ENCODE measurements at places on chromosomes 12 and 14. TPM values are rescaled to one million over a fixed set of nuclear protein-coding genes. Genes with fewer than 3 reads are reported as not detected.

DNA sequence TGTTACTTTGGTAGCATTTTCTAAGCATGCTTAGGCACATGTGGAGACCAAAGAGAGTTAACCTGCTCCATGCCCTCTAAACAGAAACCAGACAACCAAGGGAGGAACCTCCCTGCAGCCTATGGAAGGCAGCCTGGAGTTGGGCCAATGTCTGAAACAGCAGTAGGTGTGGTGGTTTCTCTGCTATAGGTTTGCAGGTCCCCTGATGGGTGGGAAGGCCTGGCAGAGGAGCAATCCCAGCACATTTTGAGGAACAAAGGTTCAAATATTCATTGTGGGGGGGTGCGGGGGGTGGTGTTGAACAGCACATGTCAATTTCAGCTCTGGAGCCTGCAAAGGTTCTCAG lies 65.4 kb downstream of the DACT1 start:
- no peak for DNase-seq

- DNase-seq = no peak
Measured at GRCh38 chr14:90602088-90602687, 205.4 kb downstream of the CALM1 start.

DNA sequence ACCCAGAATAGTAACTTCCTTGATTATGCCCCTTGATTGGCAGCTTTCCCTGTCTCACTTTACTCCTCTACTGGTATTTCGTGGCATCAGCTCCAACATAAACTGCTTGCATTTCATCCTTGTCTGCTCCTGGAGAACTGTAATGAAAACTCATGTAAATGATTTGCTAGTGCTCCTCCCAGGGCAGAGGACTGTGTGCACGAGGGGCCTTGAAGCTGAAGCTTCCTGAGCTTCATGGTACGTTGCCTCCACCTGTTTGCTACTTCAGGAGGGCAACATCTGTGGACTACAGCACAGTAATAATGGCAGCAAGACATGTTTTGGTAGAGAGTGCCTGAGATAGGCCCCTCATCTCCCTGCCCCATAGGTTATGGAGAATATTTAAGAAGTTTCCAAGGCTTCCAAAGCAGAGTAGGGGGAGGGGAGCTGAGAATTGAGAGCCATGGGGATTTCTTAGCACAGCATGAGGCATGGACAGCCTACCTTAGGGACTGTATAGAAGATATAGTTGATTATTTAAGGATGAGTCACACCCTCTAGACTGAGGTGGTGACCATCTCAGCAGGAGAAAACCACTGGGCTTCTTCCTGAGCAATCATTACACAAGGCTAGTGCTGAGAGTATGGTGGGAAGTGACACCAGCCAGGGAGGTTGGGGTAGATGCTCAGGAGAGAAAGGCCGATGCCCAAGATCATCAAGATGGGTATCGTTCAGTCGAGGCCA lies 29.5 kb downstream of the CCDC198 start:
- DNase-seq = no peak

Gene SLCO1A2
- not detected for total RNA-seq

DNA sequence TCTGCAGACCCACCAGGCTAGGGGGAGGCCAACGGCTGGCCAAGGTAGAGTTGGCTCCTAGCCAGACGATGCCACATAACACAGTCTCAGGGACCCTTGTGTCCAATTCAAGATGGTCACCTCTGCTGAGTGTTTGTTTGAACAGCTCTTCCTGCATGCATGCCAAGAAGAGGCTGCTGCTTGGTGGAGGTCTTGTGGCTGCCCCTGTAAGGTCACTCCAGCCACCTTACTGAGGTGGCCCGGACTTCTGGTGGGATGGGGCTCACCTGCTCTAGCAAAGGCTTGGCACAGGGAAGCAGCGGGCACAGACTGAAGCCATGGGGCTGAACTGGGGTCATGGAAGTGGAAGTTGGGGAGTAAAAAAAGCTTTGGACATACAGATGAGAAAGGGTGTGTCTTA lies 210.3 kb downstream of the GLT1D1 start:
- no peak for DNase-seq

Gene PTPRO
- not detected for total RNA-seq

Gene MMAB
- total RNA-seq = 56.7 TPM

- DNase-seq = no peak
Measured at GRCh38 chr12:67592228-67593011, 56.1 kb upstream of the DYRK2 start.

GRCh38 chr12:54583726-54584125 lies 4.7 kb downstream of the PPP1R1A start:
- no peak for DNase-seq

GRCh38 chr12:57723630-57723962 lies 14.9 kb downstream of the AGAP2 start:
- no peak for DNase-seq

DNA sequence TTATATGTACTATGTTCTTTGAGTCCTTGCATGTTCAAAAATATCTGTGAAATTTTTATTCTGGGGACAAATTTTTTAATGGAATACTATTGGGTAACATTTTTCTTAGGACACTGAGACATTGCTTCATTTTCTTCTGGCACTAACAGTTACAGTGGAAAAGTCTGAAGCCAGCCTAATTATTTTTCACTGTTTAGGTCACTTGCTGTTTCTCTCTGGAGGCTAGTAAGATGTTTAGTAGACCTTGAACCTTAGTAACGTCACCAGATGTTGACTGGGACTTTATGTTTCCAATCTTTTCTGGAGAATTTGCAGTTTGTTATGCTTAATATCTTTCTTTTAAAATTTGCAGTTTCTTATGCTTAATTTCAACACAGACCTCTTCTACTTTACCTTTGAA lies 12.3 kb upstream of the EPYC start:
- no peak for DNase-seq

Gene LRFN5
- not detected for total RNA-seq

- no peak for DNase-seq
Measured at GRCh38 chr12:105575235-105575634, 244.7 kb downstream of the C12orf75 start.

DNA sequence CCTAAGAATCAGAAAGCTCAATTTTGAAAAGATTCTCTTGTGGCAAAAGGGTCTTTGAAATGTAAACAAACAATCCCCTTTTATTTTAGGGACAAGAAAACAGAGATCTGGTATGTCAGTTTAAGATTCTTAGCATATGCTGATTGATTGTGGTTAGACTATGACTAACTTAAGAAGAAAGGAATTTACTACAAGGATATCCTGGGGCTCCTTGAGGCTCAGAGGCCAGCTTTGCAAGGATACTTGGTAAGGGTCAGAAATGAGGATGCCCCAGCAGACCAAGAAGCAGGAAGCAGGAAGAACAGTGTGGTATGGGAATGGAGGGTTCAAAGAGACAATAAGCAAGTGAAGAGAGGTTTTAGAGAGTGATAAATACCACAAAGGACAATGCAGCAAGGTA lies 474.6 kb downstream of the ETNK1 start:
- DNase-seq = no peak

Gene DLGAP5
- 46.0 TPM for total RNA-seq

- DNase-seq = no peak
Measured at GRCh38 chr12:64010069-64010686, 165.7 kb downstream of the SRGAP1 start.

DNA sequence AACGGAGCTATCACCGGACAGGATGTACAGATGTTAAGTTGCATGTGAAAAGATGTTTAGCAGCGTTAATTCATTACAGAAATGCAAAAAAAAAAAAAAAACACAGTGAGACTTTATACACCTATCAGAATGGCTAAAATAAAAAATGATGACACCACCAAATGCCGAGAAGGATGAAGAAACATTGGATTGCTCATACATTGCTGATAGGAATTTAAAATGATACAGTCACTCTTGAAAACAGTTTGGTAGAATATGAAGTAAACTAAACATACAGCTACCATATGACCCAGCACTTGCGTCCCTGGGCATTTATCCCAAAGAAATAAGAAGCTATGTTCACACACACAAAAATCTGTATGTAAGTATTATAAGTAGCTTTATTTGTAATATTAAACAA lies 574.1 kb downstream of the SLC16A7 start:
- DNase-seq = no peak

Gene ENDOU
- total RNA-seq = not detected

- no peak for DNase-seq
Measured at GRCh38 chr14:20631880-20632389, 9.6 kb downstream of the OR6S1 start.

DNA sequence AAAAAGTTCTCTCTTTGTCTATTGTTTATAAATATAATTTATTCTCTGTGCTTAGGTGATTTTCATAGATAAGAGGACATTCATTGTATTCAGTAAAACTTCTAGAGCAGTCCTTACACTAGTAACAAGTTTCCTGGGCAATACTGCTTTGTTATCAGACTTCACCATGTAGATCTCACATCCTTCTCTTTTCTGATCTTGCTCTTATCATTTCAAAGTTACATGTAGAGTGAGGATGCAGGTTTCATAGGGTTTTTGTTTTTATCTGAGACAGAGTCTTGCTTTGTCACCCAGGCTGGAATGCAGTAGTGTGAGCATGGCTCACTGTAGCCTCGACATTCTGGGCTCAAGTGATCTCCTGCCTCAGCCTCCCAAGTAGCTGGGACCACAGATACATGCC lies 789.5 kb downstream of the DIO2 start:
- no peak for DNase-seq

GRCh38 chr12:29581631-29582030 lies 84.1 kb upstream of the OVCH1 start:
- no peak for DNase-seq

DNA sequence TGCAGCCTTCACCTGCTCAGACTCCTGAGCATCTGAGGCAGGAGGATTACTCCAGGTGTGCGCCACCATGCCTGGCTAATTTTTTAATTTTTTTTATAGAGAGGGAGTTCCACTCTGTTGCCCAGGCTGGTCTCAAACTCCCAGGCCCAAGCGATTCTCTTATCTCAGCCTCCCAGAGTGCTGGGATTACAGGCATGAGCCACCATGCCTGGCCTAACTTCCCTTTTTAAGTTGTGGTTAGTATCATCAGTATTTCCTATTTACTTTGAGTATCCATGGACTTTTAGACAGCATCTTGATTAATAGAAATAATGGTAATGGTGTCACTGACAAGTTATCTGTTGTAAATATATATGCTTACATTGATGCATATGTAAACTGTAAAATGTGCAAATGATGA lies 116.9 kb downstream of the FGD4 start:
- DNase-seq = no peak

- DNase-seq = no peak
Measured at GRCh38 chr12:116381744-116382685, 104.5 kb upstream of the MED13L start.

Gene FOXA1
- 0.11 TPM for total RNA-seq

DNA sequence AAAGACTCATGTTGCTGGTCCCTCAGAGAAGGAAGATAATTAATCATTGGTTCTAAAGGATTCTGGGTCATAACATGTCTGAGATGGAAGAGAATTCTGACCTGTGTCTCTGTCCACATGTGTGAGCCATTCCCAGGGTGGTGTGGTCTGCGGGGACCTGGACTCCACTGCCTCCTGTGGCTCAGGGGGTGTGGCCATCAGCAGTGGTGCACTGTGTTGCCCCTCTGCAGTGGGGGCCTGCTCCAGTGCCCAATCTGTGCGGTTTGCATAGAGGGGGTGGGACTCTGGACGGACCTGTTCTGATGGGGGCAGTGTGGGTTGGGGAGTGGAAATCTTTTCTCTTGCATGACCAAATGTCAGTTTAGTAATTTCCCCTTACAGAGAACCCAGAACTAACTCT lies 13.5 kb downstream of the KRT85 start:
- DNase-seq = no peak

DNA sequence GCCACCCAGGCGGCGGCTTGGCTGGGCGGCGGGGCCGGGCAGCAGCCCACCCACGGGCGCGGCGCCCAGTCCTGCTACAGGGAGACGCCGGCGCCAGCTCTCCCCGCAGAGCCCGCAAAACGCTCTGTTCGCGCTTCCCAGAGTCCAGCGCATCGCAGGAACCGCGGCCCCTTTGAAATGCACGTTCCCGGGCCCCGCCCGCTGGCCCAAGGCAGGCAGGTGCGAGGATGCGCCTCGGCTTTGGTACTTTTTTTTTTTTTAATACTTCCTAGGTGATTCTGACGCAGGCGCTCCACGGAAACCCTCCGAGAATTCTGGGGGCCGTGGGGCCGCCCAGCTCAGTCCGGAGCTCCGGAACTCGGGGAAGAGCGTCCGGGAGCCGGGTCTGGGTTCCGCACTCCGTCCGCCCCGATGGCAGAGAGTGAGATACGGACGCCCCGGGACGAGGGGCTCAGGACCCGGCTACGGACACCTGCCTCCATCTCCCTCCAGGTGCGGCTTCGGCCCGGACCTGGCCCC lies 483 bp downstream of the POC1B start:
- peak; percentile 40 for DNase-seq

DNA sequence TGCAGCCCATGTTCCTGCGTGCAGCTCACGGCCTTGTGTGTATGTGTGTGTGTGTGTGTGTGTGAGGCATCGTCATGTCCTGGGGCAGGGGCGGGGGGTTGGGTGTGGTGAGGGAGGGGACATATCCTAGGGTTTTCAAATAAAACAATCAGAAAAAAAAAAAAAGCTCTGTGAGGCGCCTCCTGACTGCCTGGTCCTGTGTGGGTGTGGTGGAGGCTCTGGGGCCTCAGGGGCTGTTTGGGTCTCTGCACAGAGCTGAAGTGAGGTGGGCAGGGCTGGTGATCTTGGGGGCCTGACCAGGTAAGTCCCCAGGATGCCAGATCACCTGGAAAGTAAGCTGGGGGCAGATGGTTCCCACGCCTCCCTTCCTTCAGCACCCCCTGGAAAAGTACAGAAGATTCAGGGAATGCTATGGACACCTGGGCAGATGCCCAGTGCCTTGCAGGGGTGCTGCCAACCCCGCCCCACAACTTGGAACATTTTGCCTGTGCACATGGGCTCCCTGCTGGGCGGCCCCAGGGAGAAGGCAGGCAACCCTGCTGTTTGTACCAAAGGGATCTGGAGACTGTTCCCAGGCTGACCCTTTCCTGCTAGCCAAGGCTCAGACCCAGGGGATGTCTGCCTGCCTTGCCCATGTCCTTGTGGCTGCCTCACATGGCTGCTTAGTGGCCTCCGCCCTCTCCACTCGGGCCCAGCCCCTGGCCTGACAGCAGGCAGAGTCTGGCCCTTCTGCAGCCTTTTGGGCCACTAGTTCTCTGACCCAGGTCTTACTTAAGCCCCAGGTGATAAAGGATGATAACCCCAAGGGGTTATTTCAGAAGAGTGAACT lies 28.8 kb downstream of the CLSTN3 start:
- no peak for DNase-seq
